ENCODE measurements at places on chromosomes 5 and 9.

DNA sequence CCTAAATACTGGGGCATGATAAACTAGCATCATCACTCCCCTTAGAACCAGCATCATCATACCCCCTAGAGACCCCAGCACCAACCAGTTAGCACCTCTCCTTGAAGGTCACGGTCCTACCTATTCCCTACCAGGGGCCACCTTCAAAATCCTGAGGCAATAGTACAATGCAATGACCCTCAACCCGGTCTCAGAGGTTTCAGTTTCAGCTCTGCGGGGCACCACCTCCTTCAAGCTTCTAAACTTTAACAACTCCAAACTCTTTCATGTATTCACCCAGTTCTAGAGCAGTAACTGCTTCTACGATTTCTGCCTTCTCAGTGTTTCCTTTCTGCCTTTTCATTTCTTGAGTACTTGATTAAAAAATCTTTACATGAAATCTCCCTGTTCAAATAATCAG is 130.1 kb upstream of the EPB41L4A start:
- no peak for DNase-seq

DNA sequence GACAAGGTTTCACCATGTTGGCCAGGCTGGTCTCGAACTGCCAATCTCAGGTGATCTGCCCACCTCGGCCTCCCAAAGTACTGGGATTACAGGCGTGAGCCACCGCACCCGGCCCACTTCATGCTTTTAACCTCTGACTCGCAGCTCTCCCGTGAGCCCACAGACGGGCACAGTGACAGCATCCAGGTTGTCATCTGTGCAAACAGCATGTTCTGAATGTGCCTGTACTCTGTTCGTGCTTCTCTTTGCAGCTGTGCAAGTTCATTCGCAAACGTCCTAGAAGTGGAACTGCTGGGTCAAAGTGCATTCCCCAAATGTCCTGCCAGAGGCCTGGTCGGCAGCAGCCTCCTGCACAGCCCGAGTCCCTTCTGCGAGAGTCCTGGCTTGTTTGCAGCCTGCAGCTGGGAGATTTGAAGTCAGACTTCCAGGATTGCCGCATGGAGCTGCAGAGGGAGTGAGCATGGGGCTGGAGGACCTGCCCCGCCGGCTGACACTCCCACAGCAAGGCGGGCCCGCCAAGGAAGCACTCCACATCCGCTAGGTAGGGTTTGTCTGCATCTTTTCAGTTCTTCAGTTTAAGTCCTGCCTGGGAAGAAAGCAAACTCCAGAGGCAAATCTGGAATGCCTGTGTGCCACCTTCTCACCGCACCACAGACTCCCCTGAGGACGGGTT is 3.4 kb downstream of the BRD3OS start:
- no peak for DNase-seq

DNA sequence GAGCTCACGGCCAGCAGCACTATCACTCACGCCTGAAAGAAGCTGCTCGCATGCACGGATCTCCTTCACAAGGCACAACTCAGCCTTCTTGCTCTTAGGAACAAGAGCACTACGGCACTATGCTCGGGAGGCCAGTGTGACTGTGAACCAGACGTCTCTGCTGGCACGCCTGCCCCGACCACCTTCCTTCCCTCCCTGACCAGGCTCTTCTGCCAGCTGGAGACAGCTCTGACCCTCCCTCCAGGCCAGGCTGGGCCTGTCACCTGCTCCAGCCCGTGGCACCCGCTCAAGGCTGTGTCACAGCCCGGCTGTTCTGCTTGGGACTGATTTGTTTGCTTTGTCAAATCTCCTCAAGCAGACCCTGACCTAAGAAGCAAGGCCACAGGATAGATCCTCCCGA is 7.0 kb downstream of the TBC1D9B start:
- DNase-seq = no peak

DNA sequence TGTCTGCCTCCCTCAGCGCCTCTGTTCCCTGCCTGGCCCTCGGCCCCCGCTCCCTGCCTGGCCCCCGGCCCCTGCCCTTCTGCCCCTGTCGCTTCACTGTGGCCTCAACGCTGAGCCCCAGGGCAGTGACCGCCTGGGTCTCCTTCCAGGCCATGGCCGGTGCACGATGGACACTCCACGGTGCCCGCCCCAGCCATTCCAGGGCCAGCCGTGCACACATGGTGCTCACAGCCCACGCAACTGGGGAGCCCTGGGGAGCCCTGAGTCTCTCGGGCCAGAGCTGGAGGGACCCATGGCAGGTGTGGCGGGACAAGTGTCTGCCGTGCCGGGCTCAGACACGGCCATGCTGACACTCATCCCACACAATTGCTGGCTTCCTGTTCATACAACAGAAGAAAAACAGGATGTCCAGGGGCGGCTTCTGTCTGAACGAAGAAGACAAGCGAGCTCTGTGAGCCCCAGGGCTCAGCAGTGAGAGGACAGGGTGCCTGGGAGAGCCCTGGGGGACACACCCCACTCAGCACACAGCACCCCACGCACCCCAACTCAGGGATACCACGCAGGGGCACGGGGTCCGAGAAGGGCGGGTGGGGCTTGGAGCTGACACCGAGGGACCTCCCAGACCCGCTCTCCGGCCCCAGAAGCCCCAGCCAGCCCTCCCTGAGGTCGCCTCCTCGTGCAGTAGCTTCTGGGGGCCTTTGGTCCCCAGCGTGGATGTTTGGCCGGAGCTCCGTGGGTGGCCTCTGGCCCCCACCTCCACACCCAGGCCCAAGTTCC is 35.7 kb downstream of the EXD3 start:
- DNase-seq = peak; percentile 24
